ENCODE measurements at places on chromosomes 6 and 20. TPM values are rescaled to one million over a fixed set of nuclear protein-coding genes. Genes with fewer than 3 reads are reported as not detected.
A peak's percentile ranks its signal among the peaks of the same experiment; 100 is the strongest.

- no peak overlapping the region for H3K27ac ChIP-seq
- DNase-seq: no peak
- no peaks in the 10 kb centered on the region for H3K27me3 ChIP-seq
- no peaks in the 10 kb centered on the region for H3K4me1 ChIP-seq
Measured at GRCh38 chr20:50039706-50040431, 57.1 kb downstream of the SNAI1 start.

DNA sequence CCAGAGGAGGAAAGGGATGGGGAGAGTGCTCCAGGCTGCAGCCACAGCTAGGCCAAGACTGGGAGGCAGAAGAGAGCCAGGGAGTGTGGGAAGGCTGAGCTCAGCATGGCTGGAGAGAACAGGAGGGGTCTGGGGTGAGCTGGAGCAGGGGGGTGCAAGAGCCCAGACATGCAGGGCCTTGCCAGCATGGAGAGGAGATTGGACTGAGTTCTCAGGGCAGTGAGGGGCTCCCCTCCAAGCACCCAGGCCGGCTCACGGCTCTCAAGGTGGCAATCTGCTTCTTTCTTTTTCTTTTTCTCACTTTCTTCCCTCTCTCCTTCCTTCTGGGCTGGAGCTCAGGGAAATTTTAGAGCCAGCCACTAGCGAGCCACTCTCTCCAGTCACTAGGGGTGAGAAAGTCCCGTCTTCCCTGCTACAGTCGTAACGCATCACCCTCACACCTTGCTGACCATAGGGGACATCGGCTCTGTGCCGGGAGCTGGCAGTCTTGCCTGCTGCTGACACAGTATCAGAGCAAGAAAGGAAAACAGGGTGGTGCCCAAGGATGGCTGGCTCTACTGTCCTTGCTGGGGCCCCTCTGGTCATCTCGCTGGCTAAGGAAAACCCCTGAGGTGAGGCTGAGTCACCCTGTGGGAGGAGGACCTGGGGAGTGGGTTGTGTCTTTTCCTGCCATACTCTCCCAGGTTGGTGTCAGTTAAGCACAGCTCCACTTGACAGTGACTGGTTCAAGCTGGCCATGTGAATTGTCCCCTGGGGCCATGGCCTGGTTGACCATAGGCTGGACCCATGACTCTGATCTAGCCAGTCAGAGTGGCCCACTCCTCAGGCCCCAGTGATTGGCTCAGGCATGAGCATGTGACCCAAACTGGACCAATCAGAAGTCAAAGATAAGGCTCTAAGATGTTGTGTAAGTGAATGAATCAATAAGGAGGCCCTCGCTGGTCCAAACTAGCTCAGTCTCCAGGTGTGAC, 135.1 kb upstream of the PMEPA1 start:
- H3K4me3 ChIP-seq: no peak overlapping the region
- no peaks in the 10 kb centered on the region for H3K27me3 ChIP-seq
- H3K36me3 ChIP-seq: no peaks in the 10 kb centered on the region

- H3K27ac ChIP-seq: no peak overlapping the region
- H3K4me3 ChIP-seq: no peak overlapping the region
- H3K36me3 ChIP-seq: no peaks in the 10 kb centered on the region
- H3K4me1 ChIP-seq: no peaks in the 10 kb centered on the region
- H3K27me3 ChIP-seq: no peaks in the 10 kb centered on the region
- DNase-seq: no peak
Measured at GRCh38 chr6:74892091-74892490, 313.8 kb downstream of the COL12A1 start.

GRCh38 chr6:129492260-129492659, 217.7 kb downstream of the ARHGAP18 start:
- H3K4me3 ChIP-seq: no peak overlapping the region
- DNase-seq: no peak

GRCh38 chr6:134920422-134920821, 29.5 kb downstream of the ALDH8A1 start:
- H3K4me1 ChIP-seq: no peaks in the 10 kb centered on the region
- no peak overlapping the region for H3K4me3 ChIP-seq
- H3K27me3 ChIP-seq: no peaks in the 10 kb centered on the region
- no peak for DNase-seq

- H3K36me3 ChIP-seq: no peaks in the 10 kb centered on the region
- DNase-seq: no peak
- no peak overlapping the region for H3K4me3 ChIP-seq
- H3K4me1 ChIP-seq: peaks cover 3% of the 10 kb centered on the region
- no peak overlapping the region for H3K27ac ChIP-seq
- H3K27me3 ChIP-seq: no peaks in the 10 kb centered on the region
Measured at GRCh38 chr6:40714576-40715564, 127.7 kb upstream of the LRFN2 start.

DNA sequence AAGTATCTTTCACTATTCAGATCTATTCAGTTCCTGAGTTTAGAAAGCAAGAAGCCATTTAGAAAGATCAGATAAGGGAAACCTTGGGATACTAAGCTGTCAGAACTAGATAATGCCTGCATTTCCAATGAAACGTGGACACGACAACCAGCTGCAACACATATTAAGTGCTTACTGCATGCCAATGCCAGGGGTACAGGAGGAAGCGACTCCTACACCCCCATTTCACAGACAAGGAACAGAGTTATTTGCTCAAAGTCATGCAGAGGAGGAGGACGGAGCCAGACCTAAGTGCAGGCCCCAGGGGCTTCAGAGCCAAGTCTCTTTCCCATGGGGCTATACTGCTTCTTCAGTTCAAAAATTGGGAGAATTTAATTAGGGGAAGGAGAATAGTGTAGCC, 62.4 kb downstream of the PREX1 start:
- no peaks in the 10 kb centered on the region for H3K36me3 ChIP-seq
- no peak overlapping the region for H3K27ac ChIP-seq
- H3K4me3 ChIP-seq: no peak overlapping the region
- no peaks in the 10 kb centered on the region for H3K27me3 ChIP-seq
- H3K4me1 ChIP-seq: no peaks in the 10 kb centered on the region

DNA sequence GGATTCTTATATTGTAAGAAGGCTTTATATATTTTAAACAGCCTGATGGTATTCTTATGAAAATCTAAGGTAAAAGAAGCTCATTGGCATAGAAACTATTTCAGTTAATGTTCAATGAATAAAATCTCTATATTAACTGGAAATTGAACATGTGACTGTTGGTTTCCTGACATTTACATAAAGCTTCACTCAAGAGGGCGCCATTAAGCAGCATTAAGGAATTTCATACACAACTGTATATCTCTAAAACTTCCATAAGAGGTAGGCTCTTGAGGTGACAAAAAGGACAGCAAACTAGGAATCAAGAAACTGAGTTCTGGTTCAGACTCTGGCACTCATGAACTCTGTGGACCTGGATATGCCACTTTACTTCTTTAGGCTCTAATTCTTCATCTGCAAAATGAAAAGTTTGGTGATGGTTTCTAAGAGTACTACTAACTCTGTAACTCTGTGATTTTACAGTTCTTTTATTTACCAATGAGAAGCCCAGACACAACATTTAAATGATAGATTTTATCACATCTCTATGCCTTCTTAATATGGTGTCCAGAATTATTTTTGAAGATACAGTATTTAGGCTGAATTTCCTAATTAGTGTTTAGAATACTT, 147.5 kb downstream of the FLRT3 start:
- H3K4me3 ChIP-seq: no peak overlapping the region
- no peaks in the 10 kb centered on the region for H3K36me3 ChIP-seq
- no peaks in the 10 kb centered on the region for H3K4me1 ChIP-seq
- DNase-seq: no peak
- no peak overlapping the region for H3K27ac ChIP-seq
- no peaks in the 10 kb centered on the region for H3K27me3 ChIP-seq

DNA sequence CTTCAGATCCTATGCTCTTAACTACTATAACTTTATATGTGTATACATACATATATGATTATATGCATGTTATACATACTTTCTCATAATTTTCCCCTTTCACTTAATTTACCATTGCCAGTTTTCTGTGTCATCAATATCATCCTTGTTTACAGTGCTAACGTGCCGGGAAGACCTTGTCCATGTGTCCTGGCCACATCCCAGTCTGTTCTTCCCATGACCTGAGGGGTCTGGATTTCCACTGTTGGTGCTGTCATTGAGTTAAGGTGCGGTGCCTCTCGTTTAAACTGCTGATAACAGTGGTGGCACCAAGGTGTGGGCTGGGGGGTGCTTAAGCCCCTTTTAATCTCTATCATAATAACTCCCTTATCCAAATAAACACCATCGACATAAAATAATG, 8.5 kb upstream of the SDCBP2 start:
- H3K27ac ChIP-seq: no peak overlapping the region
- H3K4me3 ChIP-seq: no peak overlapping the region
- H3K4me1 ChIP-seq: peaks cover 20% of the 10 kb centered on the region
- no peak for DNase-seq
- H3K36me3 ChIP-seq: no peaks in the 10 kb centered on the region

GRCh38 chr6:117502580-117502979, 20.1 kb downstream of the DCBLD1 start:
- H3K4me1 ChIP-seq: peaks cover 25% of the 10 kb centered on the region
- H3K27me3 ChIP-seq: no peaks in the 10 kb centered on the region

GRCh38 chr6:30151580-30151979, 9.4 kb downstream of the TRIM10 start:
- H3K27ac ChIP-seq: no peak overlapping the region
- H3K36me3 ChIP-seq: no peaks in the 10 kb centered on the region
- H3K27me3 ChIP-seq: no peaks in the 10 kb centered on the region
- DNase-seq: peak; percentile 25
- no peak overlapping the region for H3K4me3 ChIP-seq

- H3K4me1 ChIP-seq: peaks cover 6% of the 10 kb centered on the region
- no peaks in the 10 kb centered on the region for H3K36me3 ChIP-seq
- H3K4me3 ChIP-seq: no peak overlapping the region
- no peaks in the 10 kb centered on the region for H3K27me3 ChIP-seq
Measured at GRCh38 chr20:1477896-1478490, 11.3 kb upstream of the NSFL1C start.

- no peak overlapping the region for H3K4me3 ChIP-seq
- no peak for DNase-seq
- no peak overlapping the region for H3K27ac ChIP-seq
- no peaks in the 10 kb centered on the region for H3K36me3 ChIP-seq
- no peaks in the 10 kb centered on the region for H3K4me1 ChIP-seq
Measured at GRCh38 chr6:6469074-6469473, 119.4 kb upstream of the LY86 start.

- no peak overlapping the region for H3K27ac ChIP-seq
- no peak overlapping the region for H3K4me3 ChIP-seq
- no peak for DNase-seq
- no peaks in the 10 kb centered on the region for H3K36me3 ChIP-seq
- no peaks in the 10 kb centered on the region for H3K27me3 ChIP-seq
Measured at GRCh38 chr6:5158180-5158579, 73.0 kb downstream of the PPP1R3G start.

DNA sequence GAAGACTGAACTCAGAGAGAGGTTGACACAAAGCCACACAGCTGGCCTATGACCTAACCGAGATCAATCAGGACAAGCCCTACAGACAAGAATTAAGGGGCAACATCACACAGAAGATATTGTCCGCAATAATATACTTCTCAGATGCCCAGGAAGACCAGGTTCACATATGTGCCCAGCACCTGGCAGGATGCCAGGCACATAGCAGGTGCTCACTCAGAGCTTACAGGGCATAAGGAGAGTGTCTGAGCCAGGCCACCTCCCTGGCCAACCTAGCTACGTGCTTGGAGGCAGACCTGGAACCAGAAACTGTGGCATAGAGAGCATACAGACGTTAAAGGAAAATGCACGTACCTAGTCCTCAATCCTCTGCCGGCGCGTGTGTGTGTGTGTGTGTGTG, 87.0 kb upstream of the LRFN2 start:
- no peaks in the 10 kb centered on the region for H3K4me1 ChIP-seq
- no peak overlapping the region for H3K4me3 ChIP-seq
- no peak for DNase-seq
- no peaks in the 10 kb centered on the region for H3K36me3 ChIP-seq

DNA sequence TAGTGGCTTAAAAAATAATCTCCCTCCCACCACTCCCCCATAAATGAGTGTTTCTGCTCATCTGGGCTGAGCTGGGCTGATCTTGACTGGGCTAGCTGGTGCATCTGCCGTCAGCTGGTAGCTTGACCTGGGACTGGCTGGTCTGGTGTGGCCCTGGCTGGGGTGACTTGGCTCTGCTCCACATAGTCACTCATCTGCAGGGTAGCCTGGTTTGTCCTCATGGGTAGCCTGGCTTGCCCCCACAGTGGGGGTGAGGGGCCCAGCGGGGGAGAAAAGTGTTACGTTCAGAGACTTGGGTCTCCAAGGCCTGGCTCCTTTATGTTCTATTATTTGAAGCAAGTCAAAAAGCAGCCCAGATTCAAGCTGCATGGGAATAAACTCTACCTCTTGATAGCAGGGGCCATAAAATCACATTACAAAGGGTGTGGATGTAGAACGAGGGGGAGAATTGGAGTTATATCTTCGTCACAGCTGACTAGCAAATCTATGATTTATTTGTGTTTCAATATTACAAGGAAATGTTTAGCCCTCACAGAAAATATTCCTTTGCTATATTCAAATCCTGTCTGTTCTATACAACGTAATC, 32.9 kb downstream of the EDN3 start:
- DNase-seq: no peak
- H3K36me3 ChIP-seq: no peaks in the 10 kb centered on the region
- no peak overlapping the region for H3K4me3 ChIP-seq

DNA sequence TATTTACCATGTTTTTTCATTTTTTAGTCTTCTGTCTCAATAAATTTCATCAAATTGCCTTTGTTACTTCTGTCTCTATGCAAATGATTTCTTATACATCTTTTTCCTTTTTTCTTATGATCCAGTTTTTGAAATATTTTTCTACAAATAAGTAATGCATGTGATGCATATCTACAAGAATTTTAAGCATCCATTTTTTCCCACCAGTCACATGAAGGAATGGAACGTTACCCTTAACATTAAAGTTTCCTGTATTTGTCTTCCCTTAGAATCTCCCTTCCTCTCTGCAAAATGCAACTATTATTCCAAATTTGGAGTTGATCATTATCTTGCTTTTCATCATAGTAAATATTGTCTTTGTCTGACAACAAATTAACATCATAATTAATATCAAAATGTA, 35.5 kb downstream of the PSMB9 start:
- peaks cover 27% of the 10 kb centered on the region for H3K4me1 ChIP-seq
- H3K4me3 ChIP-seq: no peak overlapping the region
- no peak overlapping the region for H3K27ac ChIP-seq

The BANF2 gene
- total RNA-seq: not detected

The TAF11 gene
- 11.3 TPM for total RNA-seq

The SDCBP2 gene
- 43.5 TPM for total RNA-seq

The ARMC12 gene
- not detected for total RNA-seq

The CALHM4 gene
- total RNA-seq: not detected

The LINC00237 gene
- total RNA-seq: not detected

Data from vagina (tissue), 2 donors.